D341Med (cell line): ENCODE measurements at places on chromosomes 11 and 22.

DNA sequence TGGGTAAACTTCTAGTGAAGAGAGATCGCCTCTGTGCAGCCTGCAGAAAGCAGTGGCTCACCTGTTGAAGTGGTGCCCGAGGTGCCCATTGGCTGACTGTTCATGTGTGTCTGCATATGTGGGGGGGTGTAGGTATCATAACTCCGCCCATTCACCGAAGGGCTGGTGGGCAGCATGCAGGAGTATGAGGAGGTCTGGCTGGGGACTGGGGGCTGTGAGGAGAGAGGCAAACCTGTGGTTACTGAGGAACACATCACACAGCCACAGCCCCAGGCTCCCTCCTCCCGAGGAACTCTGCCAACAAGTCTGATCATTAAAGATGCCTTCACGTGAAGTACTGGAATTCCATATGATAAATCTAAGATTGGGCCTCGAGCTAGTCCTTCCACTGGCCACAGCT is 20.5 kb downstream of the PAX6 start:
- no peak for DNase-seq

- DNase-seq, result no peak
These were observed 4.3 kb upstream of the CHID1 start for GRCh38 chr11:914747-915501.

DNA sequence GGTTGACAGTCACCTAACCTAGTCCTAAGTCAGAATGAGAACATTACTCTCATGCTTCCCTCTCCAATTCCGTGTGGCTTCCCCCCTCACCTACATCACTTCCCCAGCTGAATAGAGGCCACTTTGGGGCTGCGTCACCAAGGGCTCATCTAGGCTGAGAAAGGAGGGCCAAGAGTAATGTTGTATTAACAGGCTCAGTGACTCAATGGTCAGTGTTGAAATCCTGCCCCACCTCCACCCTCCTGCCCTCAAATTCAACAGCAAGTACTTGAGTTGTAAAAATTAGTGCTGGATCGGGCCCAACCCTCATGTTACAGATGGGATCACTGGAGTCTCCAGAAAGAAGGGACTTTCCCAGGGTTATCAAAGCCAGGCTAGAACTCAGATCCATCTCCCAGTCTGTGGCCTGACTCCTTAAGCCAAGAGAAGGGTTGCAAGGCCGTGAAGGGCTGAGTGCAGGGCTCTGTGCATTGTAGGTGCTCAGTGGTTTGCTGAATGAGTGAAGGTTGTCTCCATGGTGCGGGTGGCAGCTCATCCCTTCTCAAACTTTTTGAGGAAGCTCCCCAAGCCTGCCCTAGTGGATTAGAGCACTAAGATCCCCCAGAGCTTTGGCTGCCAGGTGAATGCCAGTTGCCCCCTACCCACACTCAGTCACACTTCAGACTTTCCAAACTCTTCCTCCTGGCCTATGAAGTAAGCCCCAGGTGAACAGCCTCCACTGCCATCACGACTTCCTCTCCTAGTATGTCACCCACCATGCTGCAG is 3.2 kb downstream of the DGAT2 start:
- no peak for DNase-seq

GRCh38 chr22:43129426-43130425 is 13.5 kb downstream of the MCAT start:
- DNase-seq, result no peak

DNA sequence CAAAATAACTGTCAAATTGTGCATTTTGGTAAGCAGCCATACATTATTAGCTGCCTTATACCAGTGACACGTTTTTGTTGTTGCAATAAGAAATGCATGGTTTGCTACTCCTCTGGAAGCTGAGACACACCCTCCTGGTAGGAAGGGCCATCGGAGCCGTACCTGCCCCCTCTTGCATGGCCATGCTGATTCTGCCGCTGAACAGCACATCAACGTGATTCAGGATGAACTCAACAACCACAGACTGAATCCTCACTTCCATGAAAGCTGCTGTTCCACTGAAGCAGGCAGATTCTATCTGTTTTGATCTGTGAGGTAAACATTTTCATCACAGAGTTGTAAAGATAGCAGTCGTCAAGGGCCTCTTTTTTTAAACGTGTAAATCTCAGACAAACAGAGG is 38.6 kb upstream of the TP53AIP1 start:
- DNase-seq, result no peak

- no peak for DNase-seq
These were observed 110.4 kb upstream of the POU2AF2 start for GRCh38 chr11:111135101-111135500.

DNA sequence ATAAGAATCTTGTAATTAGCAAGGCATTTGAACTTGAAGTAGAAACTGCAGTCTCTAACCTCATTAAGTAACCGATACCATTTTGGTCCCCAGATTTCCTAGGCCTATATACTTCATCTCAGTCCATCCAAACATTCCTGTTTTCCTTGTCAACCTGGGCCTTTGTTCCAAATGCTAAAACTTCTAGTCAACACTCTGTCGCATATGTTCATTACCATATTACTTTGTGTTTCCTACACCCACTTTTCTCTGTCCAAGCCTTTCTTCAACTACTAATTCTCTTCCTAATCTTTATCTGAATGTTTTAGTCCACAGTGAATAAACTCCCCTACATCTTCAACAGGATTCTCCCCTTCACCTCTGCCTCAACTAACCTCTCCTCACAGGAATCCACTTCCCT is 31.4 kb downstream of the MTMR2 start:
- no peak for DNase-seq

GRCh38 chr11:10770626-10771254 is 19.7 kb downstream of the CTR9 start:
- peak; percentile 68 for DNase-seq

DNA sequence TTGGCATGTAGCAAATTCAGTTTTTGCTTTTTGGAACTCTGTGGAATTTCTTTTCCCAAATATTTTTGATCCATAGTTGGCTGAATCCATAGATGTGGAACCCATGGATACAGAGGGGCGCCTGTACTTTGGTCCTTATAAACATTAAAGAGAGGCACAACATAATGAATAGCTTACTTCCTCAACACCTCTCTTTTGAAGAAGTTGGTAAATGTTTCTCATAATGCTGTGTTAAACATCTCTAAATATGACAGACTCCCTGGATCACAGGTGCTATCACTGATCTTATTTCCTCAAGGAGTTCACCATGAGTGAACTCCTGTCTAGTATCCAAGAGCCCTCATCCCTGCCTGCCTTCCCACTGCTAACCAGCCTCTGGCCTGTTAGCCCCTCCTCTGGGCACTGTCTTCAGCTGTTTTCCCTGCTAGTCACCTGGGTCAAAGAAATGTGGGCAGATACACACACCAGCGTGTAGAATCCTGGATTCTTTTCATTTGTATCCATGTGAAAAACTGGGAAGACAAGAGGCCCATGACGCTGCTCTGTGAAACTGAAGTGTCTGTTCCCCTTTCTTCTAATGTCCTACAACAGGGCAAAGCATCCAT is 63.7 kb downstream of the HIRA start:
- peak; percentile 17 for DNase-seq

DNA sequence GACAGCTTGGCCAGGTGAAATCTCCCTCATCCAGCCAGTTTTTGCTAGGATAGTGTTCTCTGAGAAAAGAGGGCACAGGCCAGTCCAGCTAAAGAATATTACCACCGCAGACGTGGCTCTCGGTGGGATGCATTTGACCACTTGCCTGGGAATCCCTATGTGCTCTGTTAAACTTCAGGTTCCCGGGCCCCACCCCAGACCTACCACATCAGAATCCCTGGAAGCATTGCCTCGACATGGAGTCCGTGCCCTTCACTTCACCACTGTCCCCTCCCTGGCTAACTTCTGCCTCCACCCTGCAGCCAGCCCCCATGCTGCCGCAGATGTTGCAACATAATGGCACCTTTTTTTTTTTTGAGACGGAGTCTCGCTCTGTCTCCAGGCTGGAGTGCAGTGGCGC is 56.9 kb upstream of the EMID1 start:
- DNase-seq, result no peak

GRCh38 chr22:48118654-48119053 is 1356.2 kb downstream of the TBC1D22A start:
- no peak for DNase-seq

DNA sequence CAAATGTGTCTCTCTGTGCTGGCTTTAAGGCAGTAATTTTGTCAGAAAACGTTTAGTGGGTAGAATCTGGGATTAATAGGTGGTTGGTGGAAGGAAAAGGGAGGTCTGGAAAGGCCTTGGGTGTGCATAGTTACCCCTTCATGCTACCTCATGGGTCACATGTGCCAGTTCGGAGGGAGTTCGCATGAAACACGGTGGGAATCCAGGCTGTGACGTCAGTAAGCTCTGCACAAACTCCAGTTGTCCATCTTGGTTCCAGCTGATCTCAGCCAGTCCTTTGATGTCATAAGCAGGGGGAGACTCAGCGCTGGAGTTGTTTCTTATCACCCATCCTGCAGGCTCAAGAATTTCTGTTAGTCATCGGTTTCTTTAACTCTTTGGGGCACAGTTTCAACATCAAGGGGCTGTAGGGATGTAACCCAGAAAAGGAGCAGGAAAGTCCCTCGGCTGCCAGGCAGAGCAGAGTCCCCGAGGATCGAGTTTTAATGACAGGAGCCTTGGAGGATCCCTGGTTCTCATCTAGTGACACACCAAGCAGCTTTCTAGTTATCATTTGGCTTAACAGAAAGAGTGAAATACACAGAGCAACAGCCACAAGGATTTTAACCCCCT is 28.9 kb downstream of the MOV10L1 start:
- DNase-seq, result no peak

- DNase-seq, result no peak
These were observed 747.0 kb downstream of the BRD1 start for GRCh38 chr22:49080631-49081030.

GRCh38 chr11:110774138-110775014 is 62.1 kb upstream of the ARHGAP20 start:
- no peak for DNase-seq

DNA sequence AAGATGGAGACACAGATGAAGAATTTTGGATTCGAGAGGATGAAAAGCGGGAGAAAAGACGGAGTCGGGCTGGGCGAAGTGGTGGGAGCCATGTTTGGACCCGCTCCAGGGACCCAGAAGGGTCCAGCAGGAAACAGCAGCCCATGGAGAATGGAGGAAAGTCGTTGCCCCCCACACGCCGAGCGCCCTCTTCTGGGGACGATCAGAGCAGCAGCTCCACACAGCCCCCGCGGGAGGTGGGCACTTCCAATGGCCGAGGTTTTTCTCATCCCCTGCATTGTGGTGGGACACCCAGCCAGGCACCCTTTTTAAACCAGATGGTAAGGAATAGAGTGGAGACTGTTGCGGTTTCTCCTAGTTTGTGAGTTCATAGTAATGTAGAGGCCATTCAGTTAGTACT is 22.8 kb upstream of the SLC25A18 start:
- peak; percentile 51 for DNase-seq

- no peak for DNase-seq
These were observed 115.9 kb downstream of the CCDC81 start for GRCh38 chr11:86490582-86490981.

- no peak for DNase-seq
These were observed 34.9 kb downstream of the JRKL start for GRCh38 chr11:96424693-96425092.

DNA sequence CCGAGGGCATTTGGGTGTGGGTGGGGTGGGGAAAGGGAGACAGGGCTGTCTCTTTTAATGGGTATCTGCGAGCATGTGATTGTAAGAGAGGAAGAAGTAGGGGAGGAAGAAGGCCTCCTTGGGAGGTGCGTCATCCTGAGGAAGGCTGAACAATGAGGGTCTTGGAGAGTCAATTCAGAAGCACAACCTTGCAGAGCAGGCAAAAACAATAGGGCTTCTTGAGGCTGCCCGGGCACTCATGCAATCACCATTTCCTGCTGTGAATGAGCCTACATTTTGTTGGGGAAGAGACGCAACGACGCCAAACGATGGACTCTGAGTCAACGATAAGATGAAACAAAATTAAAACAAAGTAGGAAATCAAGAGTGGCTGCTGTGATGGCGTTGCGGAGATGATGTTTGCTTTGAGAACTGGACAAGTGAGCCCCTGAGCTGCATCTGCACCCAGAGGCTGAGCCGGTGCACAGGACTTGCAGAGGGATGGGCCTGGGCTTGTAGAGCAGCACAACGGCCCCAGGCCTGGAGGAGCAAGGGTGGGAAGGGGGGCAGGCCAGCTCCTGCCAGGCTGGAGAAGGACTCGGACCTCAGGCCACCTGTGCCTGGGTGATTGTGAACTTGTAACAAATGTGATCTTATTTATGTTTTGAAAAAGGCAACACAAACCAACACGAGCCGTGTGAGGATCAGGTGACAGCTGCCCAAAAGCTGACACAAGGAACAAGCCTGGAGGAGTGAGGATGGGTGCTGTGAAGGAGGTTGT is 92.3 kb upstream of the B3GAT1 start:
- no peak for DNase-seq

GRCh38 chr11:74226907-74227306 is 55.8 kb downstream of the PPME1 start:
- DNase-seq, result no peak

DNA sequence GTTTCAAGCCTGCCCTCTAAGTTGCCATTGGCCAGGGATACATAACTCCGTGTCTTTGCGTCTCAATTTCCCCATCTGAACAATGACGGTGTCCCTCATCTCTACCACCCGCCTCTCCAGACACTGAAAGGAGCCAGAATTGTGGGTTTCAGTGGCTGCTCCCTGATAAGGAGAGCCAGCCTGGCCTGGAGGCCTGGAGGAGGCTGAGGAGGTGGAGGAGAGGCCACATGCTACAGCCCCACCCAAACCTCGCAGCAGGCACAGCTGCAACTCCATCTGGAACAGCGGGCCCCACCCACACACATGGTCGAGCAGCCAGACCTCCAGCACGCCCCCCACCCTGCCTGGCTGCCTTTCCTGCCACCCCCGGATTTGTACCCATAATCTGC is 34.4 kb upstream of the CD82 start:
- DNase-seq, result no peak

DNA sequence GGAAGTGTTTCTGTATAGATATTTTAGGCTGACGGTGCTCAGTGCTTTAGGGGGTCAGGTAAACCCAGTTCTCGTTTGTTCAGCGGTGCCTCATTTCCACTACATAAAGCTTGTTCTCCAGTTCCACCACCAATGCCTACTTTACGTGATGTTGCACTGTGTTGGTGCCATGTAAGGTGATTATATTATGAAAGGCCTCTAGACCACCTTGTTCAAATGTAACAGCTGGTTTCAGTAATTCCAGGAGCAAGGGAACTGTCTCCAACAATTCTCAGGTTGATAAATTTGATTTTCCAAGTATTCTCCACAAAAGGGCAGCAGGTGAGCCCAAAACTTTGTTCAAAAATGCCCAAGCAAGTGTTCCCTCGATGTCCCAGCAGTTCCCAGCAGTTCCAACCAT is 83.7 kb upstream of the SEPTIN5 start:
- DNase-seq, result no peak

- DNase-seq, result no peak
These were observed 1.3 kb downstream of the TMEM86A start for GRCh38 chr11:18699848-18700261.

DNA sequence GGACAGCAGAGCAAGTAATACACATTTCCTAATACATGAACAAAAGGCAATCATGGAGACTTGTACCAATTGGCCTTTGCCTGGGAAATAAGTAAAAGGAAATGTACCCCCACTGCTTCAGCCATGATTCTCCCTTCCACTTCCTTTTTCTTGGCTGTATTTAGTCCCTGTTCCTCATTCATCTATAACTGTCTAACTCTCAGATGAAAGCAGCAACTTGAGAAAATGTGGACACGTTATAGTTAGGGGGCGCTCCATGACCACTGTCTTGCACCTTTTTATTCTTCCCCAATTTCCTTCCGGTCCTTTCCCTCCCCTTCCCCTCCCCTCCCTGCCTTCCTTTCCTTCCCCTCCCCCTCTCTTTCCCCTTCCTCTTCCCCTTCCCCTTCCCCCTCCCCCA is 61.3 kb upstream of the BARX2 start:
- DNase-seq, result no peak

- DNase-seq, result no peak
These were observed 23.9 kb downstream of the STIM1 start for GRCh38 chr11:3879216-3879966.
